ENCODE measurements at places on chromosomes 2 and 18.

DNA sequence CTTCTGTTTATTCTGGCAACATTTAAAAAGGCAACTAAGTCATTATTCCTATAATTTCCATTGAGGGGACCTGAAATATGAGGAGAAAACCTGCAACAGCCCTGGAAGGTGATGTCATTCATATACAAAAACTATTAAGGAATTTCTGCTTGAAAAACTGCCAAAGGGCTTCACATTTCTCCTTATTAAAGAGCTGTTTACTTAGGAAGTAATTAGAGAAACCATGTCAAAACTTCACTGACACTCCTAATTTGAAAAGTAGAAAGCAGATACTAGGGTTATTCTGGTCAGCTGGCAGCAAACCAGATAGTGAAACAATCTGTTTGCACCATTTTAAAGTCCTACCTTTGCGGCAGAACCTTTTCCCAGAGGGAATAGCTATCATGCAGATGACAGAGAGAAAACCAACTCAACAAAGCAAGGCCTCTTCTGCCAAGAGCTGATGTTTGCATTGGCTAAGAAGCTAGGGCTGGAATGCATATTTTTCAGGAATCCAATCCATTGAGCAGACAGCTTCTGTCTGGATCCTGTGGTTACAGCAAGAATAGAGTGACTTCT lies 592.2 kb upstream of the SYT4 start:
- DNase-seq, result no peak

- DNase-seq, result no peak
These were observed 92.5 kb downstream of the SRBD1 start for GRCh38 chr2:45518546-45518945.

DNA sequence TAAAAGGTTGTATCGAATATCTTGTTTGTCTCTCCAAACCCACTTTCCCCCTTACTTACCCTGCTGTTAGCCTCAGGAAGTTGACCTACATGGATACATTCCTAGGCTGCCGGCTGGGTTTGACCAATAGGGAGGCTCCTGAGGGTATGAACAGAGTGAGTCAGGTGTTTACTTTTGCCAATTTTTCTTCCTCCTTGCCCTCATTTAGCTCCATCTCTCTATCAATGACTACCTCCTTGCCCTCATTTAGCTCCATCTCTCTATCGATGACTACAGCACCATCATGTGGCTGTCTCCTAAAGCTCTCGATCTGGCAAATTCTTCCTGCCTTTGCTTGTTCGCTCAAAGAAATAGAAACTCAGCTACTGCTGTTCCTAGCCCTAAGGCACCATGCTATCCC lies 571.9 kb upstream of the CRIM1 start:
- DNase-seq, result no peak

- DNase-seq, result no peak
These were observed 255.9 kb downstream of the NEDD4L start for GRCh38 chr18:58299936-58300335.

DNA sequence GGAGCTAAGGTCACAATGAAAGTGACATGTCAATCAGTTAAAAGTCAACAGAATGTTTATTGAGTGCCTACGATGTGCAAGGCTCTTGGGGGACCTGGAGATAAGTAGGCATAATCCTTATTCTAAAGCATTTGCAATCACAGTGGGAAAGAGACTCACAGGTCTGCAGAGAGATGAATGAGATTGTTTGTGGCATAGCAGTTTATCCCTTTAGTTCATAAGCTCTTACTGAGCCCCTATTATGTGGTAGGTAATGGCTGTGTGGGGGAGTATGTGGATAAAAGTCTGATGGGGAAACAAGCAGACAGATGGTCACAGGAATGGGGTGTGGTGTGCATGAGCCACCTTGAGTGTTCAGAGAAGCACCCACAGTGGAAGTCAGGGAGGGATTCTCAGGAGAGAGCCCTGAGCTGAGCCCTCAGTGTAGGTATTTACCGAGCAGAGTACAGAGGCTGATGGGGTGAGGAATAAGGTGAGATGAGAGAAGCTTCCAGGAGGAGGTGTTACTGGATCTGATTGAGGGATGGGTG lies 48.1 kb downstream of the EMILIN2 start:
- peak; percentile 69 for DNase-seq
